Stimulated activated naive CD8-positive, alpha-beta T cell treated with anti-CD3 and anti-CD28 coated beads, Interleukin-15, Interleukin-2, amounts not matched to agents 100 U/mL and 50 U/mL, for 24 hours (primary cell): ENCODE measurements at places on chromosomes 1 and 21.
A peak's percentile ranks its signal among the peaks of the same experiment; 100 is the strongest.

- no peak for DNase-seq
These were observed 13.1 kb downstream of the IL6R start for GRCh38 chr1:154418062-154418921.

DNA sequence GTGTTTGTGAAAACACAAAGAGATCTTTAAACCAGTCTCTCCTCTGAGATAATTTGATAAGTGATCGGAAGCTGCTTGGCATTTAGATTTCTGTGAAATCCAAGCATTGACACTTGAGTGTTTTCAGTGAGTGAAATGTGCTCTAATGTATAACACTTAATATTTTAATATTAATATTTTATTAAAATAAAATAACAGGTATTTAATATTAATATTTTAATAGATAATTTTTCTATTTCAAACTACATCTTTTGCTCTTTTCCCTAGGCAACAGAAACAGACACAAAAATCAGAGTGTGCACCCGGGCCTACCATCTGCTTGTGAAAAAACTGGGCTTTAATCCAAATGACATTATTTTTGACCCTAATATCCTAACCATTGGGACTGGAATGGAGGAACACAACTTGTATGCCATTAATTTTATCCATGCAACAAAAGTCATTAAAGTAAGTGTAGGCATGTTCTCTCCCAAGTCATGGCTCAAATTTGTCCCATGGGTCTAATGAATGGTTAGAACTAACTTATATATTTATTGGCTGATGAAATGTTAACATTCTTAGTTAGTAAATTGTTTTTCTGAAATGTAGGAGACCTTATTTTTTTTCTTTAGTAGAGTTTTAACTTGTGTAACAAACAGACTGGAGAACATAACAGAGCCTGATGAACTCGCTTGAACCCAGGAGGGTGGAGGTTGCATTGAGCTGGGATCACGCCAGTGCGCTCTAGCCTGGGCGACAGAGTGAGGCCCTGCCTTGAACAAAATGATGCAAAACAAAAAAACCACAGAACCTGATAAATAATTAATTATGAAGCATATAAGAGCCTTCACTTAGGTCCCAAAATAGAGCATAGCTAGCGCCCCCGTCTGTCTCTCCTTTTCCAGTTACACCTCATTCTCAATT lies 55.2 kb downstream of the MTR start:
- no peak for DNase-seq

GRCh38 chr21:23452384-23453083 lies 2154.7 kb downstream of the MRPL39 start:
- DNase-seq, result peak; percentile 4

DNA sequence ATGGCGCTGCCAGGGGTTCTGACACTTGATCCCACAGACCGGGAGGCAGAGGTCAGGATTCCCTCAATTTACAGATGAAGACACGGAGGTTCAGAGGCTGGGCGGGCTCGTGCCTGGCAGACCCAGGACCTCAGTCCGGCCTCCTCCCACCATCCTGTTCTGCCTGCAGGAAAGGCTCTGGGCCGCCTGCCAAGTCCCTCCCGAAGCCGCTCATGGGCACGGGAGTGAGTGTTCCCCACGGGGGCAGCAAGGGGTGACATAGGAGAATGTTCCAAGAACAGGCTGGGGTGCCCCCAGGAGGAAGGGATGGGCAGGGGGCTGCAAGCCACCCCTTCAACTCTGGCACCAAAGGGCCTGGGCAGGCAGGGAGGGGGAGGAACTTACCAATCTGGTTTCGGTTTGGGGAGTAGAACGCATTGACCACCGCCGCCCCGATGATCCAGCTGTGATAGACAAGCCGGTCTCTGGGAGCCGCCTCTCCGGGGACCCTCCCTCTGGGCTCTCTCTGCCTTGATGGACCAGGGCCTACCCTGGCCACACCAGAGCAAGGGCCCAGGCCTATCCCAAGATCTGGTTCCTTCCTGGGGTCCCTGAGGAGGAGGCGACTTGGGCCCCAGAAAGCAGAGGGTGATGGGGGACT lies 7.5 kb downstream of the PRXL2B start:
- DNase-seq, result no peak

DNA sequence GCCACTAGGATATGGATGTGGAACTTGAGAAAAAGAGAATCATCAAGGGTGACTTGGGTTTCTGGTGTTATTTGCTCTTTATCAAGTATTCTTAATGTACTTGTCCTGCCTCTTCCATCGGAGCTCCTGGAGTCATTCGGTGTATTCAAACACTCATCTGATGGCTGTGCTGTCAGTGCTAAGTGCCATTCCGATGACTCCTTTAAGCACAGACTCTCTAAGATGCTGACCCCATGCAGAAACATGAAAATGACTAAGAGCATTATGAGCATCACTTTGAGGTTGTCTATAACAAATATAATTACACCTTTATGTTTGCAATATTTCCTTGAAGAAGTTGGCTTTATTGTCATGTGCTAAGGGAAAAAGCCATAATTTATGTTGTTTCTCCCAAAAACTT lies 11.3 kb upstream of the RPL5 start:
- DNase-seq, result no peak

DNA sequence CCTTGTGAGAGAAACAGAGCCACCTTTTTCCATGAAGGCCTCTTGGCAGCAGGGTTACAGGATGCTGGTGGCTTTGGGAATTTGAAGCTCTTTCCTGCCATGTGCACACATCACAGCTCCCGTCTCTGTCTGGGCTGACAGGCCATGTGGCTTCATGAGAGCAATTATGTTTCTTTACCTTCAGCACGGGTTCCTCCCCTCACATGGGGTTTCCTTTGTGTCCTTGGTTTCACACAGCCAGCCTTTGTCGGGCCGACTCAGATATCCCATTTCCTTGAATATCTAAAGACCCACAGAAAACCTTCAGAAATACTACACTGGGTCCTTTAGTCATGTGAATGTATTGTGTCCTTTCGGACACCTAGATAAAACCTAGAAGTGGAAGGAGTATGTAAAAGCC lies 7.1 kb downstream of the CLIC6 start:
- DNase-seq, result no peak

DNA sequence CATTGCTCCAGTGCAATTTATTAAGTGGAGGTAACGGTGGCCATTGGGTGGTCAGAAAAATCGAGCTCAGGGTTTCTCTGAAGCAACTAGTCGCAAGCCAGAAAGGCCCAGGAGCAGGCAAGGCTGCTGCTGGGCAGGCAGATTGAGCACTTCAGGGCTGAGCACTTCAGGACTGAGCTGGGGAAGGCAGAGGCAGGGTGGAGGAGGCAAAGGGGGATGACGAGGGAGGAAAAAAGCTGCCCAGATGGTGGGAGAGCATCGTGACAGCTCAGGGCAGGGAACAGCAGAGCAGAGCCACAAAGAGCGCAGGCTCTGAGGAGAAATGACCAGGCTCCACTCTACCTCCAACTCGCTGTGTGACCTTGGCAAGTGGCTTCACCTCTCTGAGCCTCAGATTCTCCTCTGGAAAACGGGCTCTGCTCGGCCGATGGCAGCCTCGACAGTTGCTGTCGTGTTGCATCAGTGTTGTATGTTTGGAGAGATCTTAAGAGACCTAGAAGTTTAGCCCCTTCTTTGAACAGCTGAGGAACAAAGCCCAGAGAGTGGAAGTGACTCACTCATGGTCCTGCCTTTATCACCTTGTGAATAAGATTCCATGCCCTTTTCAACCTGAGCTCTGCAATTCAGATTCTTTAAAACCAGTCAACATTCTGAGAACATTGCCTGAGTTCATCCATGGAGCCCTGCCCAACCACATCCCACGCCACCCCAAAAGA lies 141.4 kb downstream of the SYF2 start:
- no peak for DNase-seq

DNA sequence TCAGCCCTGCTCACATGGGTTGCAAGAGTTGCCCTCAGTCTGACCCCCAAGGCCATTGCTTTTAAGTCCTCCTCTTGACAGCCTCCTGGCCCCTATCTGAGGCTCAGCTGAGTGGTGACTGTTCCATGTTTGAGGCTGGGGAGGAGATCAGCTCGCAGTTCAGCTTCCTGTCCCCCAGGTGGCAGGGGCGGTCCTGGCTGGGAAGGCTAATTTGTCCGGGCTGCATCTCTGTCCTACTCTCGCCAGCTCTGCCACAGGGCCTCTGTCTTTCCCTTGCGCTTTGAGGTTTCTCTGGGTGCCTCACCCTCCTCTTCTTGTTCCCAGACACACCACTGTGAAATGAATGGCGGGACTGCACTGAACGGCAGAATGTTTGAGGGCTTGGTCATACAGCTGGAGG lies 157.3 kb downstream of the KCNJ6 start:
- peak; percentile 20 for DNase-seq

DNA sequence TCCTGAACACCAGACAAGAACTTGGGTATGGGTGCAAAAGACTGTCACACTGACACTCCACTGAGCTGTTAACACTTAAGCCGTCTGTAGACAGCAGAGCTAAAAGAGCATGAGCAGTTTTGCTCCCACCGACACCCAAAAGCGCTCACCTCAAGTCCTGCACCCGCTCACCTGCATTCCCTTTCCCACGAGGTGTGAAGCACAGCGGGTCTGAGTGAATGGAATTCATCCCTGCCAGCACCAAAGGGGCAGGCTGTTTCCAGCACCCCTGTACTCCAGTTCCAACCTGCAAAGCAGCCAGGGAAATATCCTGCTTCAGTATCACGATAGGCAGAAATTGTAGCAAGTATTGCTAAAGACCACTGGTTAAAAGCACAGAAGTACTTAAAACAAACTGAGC lies 28.8 kb downstream of the KRTAP21-3 start:
- no peak for DNase-seq

- DNase-seq, result peak; percentile 35
These were observed 10.1 kb upstream of the SESN2 start for GRCh38 chr1:28249013-28249865.

DNA sequence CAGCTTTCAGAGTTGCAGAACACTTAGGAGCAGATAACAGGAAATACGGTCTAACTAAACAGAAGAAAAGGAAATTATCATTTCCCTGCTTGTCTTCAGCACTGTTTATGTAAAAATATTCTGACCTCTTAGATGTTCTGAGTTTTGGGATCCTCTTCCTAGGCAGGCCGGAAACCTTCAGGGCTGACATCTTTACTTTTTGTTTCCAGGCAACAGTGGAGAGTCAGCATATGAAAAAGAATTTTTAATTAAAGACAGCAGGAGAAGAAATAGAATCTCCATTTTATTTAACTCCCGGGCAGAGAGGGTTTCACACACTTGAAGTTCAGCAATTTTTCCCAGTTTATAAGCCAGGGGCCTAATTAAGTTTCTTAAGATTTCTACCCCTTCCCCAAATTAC lies 5.1 kb upstream of the RIPPLY3 start:
- no peak for DNase-seq

GRCh38 chr1:84701376-84701775 lies 11.1 kb upstream of the SSX2IP start:
- DNase-seq, result no peak

DNA sequence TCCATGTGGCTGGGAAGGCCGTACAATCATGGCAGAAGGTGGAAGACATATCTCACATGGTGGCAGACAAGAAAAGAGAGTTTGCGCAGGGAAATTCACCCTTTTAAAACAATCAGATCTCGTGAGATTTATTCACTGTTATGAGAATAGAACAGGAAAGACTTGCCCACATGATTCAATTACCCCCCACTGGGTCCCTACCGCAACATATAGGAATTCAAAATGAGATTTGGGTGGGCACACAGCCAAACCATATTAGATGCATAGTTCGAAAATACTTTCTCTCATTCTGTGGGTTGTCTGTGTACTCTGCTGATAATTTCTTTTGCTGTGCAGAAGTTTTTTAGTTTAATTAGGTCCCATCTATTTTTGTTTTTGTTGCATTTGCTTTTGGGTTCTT lies 990.3 kb downstream of the PLA2G4A start:
- no peak for DNase-seq

DNA sequence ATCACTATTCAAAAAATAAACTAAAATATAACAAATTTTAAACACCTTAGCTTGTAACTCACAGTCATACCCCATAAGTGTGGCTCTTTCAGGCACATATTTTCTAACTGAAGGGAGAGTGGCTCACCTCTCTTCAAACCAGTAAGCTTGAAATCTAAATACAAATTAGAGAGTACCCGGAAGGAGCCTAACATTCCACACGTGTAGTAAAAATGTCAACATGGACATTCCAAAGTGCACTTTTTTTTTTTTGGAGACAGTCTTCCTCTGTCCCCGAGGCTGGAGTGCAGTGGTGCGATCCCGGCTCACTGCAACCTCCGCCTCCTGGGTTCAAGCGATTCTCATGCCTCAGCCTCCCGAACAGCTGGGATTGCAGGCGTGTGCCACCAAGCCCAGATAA lies 275.6 kb upstream of the ADGRL2 start:
- DNase-seq, result no peak

DNA sequence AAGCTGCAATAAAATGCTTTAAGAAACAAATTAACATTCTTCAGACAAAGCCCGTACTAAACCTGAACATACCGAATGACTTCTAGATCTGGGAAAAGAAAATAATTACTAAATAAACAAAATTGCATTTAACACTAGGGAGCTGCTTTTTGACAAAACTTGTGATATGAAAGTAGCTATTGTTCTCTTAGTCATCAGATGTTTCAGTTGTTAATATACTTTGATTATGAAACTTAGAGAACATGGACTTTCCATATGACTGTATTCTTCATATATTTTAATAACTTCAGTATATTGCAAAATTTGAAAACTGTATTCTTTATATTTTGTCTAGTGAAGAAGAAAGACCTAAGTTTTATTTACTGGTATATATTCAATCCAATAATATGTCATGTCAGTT lies 1262.1 kb downstream of the NCAM2 start:
- no peak for DNase-seq

DNA sequence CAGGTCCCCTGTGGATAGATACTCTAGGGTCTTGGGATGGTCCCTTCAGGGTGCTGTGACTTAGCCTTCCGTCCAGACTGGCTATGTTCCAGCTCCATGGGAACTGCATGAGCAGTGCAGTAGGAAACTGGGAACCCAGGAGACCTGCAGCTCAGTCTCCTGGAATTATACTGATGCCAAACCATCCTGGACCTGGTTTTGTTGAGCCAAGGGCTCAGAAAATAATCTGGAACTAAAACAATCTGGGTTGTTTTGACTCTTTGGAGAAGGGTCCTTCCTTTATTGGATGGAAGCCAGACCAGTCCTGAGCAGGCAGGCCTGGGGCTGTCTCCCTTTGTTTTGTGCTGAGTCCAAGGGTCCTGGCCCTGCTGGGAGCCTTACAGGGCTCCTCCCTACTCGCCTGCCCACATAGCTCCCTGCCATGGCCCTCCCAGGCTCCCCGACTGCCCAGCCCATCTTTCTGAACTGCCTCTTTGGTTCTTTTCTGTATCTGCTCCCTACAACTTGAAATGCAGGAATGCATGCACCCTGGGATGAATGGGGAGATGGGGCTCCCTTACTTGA lies 1.2 kb downstream of the IPO13 start:
- DNase-seq, result no peak

GRCh38 chr1:2831596-2832212 lies 30.2 kb upstream of the TTC34 start:
- no peak for DNase-seq

GRCh38 chr1:199029401-199029800 lies 390.6 kb downstream of the PTPRC start:
- no peak for DNase-seq

DNA sequence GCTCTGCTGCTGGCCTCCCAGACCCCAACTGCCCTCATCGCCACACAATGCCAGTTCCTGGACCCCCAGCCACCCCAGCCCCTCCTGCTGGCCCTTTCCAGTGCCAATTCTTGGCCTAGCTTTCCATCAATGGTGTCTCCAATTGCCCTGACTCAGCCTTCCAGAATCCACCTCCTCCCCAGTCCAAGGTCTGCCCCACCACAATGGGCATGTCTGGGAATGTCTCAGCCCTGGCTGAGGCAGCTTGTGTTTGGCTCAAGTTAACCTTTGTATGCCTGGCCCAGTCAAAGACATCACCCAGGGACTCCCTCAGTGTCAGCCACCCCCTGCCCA lies 16.4 kb downstream of the ALDH4A1 start:
- DNase-seq, result no peak
